ENCODE measurements at places on chromosomes 5 and 9.

DNA sequence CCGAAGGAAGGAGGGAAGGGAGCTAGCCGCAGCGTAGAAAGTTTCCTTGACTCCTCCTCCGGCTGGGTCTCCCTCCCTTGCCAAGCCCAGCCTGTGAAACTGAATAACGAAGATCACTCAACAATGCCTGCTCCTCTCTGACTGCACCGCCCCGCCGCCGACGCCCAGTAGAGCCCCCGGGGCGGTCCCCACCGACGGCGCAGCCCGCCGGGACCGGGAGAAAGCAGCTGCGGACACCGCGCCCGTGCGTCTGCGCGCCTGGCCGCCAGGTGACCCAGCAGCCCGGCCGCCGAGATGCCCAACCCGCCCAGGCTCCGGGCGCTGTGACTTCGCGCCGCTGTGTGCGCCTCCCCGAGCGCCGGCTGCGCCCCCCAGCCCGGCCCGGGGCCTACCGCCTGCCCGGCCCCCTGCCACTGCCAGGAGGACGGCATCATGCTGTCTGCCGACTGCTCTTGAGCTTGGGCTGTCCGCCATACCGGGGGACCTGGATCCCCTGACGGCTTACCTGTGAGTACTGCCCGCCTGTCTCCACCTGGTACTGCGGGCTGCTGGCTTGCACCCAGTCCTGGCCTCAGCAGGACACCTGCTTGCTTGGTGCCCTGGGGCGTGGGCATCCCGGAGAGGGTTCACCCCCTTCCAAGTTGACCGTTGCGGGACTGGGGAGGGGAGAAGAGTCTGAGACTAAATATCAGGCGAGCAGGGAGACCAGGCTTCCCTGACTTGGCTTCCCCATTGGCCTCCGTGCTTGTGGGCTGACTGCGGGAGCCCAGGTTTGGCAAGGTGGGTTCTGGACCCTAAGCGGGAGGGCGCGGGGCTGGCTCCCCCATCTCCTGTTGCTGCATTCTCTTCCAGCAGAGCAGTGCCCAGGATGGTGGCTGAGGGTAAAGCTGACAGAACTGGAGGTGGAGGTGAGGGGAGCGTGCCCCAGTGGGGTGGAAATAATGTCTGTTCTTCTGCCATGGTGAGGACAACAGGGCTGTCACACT is 26.2 kb upstream of the SPTLC1 start:
- no peak for DNase-seq

DNA sequence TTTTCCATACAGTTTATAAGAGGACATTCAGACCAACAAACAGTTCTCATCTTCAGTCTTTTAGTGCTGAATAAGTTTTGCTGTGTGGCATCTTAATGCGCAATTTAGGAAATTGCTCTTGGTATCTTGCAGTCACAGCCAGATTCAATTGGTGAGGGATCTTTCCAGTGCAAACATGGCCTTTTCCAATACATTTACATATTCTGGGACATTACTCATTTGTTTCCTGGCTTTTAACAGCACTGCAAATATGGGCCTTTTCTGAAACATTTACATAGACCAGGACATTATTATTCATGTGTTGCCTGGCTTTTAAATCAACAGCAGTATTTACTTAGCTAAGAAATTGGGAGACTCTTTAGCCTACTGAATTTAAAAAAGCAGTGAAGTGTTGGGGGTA is 22.7 kb downstream of the ANKRD33B start:
- DNase-seq = no peak

DNA sequence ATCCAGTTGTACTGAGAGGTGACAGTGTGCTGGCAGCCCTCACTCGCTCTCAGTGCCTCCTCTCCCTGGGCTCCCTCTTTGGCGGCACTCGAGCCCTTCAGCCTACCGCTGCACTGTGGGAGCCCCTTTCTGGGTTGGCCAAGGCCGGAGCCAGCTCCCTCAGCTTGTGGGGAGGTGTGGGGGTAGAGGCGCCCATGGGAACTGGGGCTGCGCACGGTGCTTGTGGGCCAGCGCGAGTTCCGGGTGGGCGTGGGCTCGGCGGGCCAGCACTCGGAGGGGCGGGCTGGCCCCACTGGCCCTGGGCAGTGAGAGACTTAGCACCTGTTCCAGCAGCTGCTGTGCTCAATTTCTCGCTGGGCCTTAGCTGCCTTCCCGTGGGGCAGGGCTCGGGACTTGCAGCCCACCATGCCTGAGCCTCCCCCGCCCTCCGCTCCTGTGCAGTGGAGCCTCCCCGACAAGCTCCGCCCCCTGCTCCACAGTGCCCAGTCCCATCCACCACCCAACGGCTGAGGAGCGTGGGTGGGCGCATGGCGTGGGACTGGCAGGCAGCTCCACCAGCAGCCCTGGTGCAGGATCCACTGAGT is 342.2 kb upstream of the ZNF608 start:
- DNase-seq = no peak

- DNase-seq = no peak
Measured at GRCh38 chr9:109270971-109271925, 49.6 kb downstream of the EPB41L4B start.

DNA sequence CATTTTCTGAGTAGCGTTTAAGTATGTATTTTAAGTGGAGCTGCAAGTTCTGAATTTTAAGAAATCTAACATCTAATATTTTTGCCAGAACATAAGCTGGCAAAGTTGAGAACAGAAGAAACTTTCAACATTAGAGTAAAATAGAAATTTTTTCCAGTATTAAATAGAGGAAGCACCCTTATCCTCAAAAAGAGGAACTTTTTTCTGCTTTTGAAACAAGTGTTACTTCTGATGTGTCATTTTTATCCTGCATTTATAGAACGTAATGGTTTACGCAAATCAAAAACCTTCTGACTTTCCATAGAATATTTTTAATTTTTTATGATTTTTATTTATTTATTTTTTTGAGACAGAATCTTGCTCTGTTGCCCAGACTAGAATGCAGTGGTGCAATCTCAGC is 21.8 kb downstream of the ZBED3 start:
- no peak for DNase-seq

DNA sequence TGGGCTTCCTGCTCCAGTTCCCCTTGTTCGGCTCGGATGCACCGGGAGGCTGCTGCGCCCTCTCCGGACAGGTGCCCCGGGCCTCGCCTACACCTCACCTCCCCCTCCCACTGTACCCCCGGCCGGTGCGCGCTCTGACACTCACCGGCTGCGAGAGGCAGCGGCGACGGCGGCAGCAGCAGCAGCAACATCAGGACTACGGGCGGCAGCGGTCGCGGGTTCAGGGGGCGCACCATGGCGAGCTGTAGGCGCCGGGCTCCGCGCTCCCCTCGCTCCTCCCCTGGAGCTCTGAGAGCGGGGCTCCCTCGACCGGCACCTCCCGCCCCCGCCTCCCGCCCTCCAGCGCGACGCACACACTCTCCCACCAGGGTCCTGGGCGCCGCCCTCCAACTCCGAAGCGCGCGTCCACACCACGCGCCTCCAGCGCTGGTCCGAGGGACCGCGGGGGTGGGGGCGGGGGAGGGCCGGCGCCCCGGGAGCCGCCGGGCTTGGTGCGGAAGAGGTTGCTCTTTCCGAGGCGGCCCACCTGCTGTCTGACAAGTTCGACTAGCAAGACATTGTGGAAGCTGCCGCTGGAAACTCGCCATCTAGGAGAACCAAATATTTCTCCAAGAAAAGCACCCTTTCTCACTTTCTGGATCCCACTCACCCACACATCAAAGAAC is at the start of gene GFRA3:
TSS of gene GFRA3 (minus strand) at position 433 of the 665 bp plus-strand sequence. CDS start at position 236, 197 bp downstream.
- no peak for DNase-seq

DNA sequence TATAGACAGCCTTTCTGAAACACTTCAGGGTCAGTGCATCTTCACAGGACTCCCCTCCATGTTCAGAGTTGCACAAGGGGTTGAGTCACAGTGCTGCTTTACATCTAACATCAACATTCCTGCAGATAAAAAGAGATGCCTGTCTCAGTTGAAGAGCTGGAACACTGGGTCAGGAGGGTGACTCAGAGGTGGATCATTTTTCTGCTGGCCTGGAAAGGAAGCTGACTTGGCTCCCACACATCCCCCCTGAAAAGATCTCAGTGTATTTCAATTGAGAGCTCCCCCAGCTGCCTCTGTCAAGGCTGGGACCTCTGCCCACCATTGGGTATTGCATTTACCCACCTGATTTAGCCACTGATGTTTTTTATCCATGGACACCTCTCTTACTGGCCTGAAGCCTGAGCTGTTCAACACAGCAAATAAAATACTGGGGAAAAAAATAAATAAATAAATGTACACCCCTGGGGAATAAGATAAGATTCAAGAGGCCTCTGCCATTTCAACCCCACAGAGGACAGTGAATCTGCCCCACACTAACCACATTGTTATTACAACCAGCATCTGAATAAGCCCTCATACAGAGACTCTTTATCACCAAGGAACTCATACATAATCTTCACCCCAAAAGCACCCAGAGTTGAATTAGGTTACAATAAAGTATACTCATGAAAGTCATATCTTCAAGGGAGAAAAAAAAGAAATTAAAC is 716.4 kb downstream of the SEMA5A start:
- DNase-seq = peak; percentile 96

DNA sequence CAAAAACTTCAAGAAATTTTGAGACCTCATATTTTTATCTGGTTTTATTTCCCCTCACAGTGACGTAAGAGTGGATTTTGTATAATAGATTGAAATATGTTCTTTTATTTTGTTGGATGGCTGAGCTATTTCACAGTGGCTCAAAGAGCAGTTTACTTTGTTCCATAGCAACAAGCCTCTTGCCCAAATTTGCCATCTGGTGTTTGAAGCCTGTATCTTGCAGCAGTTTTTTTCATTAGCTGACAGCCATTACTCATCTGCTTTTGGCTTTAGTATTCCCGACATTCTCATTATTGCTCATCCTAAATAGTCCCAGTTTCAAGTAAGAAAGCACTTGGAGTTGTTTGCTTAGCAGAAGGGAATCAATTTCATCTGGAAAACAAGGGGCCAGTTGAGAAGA is 36.3 kb downstream of the GDA start:
- no peak for DNase-seq

- DNase-seq = no peak
Measured at GRCh38 chr5:120260651-120261050, 203.4 kb upstream of the PRR16 start.

- peak; percentile 8 for DNase-seq
Measured at GRCh38 chr9:96270236-96270744, 31.7 kb downstream of the HSD17B3 start.

- DNase-seq = no peak
Measured at GRCh38 chr5:67037171-67037570, 159.4 kb downstream of the CD180 start.

DNA sequence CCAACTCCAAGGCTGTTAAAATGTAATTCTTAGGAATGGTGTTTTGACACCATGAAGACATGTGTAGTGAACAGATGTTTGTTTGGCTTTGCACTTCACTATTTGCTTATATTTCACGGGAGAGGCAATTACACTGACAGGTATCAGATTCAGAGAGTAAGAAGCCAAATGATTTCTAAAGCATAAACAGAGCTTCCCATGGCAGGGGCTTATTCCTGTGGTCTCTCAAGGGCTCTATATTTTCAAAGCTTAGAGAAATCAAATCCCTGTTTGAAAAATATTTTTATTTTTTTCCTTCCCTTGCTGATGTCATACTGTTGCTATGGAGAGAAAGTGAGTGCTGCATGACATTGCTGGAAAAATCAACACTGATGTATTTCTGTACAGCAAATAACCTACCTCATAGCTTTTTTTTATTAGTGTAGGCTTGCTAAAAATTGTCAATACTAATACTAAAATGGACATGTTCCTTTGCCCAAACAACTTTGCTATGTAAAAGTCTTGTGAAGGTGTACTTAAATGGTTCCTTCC is 161.4 kb downstream of the GIN1 start:
- peak; percentile 49 for DNase-seq

DNA sequence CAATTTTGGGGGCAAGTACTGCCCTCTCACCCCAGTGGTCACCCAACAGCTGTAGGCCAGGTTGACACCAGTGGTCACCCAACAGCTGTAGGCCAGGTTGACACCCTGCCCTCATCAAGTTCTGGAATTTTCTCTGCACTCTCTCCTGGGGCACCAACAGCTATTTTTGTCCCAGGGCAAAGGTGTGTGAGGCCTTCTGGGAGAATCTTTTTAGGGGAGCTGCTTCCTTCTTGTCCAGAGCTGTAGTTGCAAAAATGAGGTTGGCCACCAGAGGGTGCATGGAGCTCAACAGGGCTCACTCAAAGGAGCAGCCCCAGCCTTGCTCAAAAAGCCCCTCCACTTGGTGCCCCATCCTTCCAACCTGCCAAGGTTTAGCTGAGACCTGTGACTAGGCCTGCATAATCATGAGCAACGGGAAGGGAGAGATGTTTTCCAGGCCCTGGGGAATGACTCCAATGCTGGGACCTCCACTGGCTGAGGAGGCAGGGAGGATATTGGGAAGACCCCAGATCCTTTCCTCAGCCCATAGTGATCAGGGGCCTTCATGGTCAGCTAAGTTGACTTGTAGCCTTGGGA is 10.6 kb upstream of the P4HA2 start:
- DNase-seq = peak; percentile 48

GRCh38 chr9:110801426-110801825 is 132.8 kb downstream of the MUSK start:
- peak; percentile 47 for DNase-seq

DNA sequence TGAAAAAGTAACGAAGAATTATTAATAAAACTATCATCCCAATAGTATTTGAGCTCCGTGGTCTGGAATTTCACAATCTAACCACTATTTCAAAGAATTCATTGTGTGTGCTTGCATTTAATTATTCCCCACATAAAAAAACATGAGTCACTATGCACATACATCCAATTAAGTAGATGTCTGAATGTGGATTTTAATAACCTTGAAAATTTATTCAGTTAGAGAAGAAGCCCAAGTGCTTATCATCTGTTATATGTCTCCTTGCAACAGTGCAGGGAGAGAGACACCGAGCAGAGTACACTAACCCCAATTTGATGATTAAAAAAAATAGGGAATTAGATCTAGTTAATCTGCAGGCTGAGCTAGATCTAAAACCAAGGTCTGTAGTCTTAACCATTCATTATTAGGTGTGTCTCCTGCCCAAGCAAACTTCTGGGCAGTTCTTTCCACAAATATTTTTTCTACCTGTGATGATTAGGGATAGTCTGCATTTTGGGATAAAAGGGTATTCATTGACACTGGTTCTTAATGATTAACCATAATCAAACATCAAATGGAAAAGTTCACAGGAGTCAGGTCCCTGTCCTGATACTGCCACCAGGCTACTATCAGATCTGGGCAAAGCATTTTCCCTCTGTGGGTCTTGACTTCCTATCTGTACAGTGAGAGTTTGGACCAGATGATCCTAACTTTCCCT is 164.2 kb downstream of the GRIA1 start:
- peak; percentile 46 for DNase-seq

- no peak for DNase-seq
Measured at GRCh38 chr5:155049569-155050383, 36.2 kb downstream of the KIF4B start.

- DNase-seq = no peak
Measured at GRCh38 chr5:158162026-158162425, 303.1 kb upstream of the CLINT1 start.

DNA sequence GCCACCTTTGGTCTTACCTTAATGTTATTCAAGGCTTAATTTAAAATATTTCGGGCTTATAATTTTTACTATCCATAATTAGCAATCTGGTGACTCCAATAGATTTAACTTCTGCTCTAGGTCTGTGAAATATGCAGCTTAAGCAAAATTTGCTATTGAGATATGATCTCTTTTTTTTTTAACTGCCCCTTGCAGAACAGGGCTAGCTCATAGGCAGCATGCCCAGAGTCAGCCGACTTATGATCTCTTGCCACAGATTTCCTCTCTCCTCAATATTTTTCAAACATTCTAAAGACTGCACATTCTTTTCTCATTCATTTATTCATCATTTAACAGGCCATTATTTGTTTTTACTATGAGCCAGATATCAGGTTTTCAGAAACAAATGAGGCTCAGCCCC is 4.5 kb downstream of the TTC23L start:
- DNase-seq = peak; percentile 74

GRCh38 chr5:97355775-97356174 is 172.7 kb upstream of the RIOK2 start:
- DNase-seq = no peak

All from fibroblast of gingiva (primary cell).